NCI-H82 (cell line): ENCODE measurements at places on chromosomes 1 and 21.
A peak's percentile ranks its signal among the peaks of the same experiment; 100 is the strongest.

GRCh38 chr1:47711184-47711847 lies 273.5 kb downstream of the FOXD2 start:
- DNase-seq, result no peak

DNA sequence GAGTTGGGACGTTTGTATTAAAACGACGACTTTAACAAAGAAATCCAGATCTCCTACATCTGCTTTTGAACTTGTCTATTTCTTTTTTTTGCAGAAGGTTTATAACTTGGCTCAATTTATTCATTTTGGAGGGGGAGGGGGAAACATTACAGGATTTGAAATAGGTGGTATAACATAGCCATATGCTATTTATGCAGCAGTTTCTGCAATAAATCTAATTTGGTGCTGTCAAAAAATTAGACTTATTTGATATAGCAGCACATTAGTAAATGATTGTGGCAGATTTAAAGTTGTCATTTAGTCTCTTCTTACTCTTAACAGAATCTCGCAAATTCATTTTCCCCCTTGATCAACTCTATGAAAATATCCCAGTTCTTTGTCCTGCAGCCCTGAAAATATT lies 138.2 kb downstream of the SDCCAG8 start:
- DNase-seq, result no peak

GRCh38 chr1:212060632-212061472 lies 25.3 kb downstream of the DTL start:
- DNase-seq, result no peak

GRCh38 chr1:26373281-26373680 lies 731 bp upstream of the ZNF683 start:
- no peak for DNase-seq

DNA sequence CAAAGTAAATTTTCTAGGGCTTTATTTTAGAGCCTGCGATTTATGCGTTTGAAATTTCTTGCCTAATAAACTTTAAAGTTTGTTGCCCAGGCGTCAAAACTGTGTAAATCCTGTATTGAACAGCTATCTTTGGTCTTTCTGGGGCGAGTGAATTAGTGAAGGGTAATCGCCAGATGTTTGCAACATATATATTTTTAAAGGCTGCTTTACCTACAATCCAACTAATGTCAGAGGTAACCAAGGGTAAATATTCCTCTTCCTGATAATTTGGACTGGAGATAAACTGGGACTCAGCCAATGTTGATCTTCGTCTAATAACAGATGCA lies 885 bp upstream of the PROX1 start:
- no peak for DNase-seq

GRCh38 chr1:58718435-58718834 lies 18.6 kb upstream of the MYSM1 start:
- peak; percentile 42 for DNase-seq

GRCh38 chr1:224458996-224459395 lies 24.4 kb upstream of the WDR26 start:
- no peak for DNase-seq

DNA sequence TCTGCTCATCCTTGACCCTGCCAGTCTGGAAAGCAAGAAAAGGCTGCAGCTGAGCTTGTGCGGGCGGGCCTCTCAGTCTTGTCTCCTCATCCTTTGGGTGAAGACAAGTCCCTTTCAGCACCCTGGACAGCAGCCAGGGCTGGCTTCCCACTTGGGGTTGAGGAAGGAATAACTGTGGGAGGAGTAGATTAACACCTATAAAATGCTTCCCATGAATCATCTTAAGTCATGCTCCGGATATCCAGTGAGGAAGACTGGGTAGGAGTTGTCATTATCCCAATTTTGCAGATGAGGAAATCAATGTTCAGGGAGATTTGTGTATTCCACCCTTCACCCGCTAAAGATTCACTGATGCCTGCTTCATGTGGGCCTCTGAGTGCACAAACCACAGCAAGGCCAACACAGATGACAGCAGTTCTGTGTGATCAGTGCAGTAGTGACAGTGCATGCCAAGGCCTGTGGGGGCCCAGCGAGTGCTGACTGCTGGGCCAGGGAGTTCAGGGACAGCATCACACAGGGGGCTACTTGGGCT lies 20.1 kb upstream of the COL16A1 start:
- DNase-seq, result no peak

- no peak for DNase-seq
These were observed 145.8 kb upstream of the SYT6 start for GRCh38 chr1:114299331-114299975.

DNA sequence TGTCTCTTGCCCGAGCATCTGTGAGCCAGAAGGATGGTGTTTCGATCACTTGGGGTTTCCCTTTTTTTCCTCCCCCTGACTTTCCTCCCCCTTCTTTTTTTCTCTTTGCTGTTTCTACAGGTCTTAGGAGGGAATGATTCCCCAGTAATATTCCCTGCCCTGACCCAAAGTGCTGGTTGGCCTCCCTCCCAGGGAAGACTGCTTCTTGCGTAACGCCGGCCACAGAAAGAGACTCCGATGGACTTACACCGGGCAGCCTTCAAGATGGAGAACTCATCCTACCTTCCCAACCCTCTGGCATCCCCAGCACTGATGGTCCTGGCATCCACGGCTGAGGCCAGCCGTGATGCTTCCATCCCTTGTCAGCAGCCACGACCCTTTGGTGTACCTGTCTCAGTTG lies 6.8 kb downstream of the RNF220 start:
- DNase-seq, result no peak

DNA sequence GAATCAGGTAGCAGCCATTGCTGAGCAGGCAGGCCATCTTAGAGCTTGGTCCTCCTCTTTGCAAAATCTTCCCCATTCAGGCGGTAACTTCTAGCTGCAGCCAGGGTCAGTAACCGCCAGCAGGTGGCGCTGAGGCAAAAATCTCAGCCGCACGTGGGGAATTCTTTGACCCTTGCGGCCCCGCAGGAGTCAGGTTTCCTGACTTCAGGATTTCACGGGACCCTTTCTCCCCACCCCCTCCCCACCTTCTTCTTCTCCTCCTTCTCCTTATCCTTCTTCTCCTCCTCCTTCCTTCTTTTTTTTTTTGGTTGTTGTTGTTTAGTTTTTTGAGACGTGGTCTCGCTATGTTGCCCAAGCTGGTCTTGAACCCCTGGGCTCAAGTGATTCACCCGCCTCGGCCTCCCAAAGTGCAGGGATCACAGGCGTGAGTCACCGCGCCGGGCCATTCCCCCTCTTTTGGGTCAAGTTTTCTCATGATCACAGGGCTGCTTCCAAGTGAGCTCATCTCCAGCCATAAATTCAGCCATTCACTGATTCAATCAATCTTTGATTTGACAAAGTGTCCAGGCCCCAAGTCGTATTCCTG lies 33.4 kb upstream of the TENT5B start:
- DNase-seq, result peak; percentile 84

DNA sequence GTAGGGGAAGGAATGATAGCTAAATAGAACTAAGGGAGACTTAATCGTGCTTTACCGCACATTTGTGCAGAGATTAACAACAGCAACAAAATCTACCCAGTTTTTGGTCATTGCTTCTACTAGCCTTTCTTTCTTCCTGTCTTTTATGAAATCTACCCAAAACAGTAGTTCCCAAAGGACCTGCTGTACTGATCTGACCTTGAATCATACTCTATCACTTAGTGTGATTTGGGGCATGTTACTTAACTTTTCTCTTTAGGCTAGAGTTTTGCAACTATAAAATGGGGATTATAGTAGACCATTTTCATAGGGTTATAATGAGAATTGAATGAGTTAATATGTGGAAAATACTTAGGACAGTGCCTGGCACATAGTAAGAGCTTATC lies 30.5 kb upstream of the MACF1 start:
- DNase-seq, result no peak

DNA sequence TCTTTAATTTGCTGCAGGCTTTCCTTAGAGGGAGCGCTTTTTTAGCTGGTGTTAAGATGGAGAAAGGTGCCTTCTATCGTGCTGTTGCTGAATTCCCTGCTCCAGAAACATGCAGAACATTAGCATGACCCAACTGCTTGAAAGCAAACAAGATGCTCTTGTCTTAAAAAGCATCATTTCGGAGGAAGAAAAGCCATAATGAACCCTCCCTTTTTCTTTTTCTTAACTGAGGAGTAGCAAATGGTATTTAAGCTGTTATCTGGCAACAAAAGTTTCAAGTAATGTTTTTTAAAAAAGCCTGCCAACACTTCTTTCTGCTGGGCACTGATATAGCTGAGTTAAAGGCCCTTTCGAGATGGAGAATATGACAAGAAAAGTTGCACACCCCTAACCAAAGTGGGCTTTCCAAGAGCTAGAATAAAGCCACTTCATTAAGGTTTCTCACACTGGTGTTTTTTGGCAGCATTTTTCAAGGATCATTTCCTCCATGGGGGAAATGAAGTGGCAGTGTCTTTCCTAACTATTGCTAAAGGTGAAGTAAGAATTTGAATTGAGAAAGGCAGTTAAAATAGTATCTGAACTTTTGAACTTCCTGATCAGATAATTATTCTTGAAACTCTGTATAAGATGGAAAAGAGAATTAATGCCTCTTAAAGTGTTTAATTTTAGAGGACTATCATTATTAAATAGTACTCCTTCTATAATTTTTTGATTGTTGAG lies 38.8 kb downstream of the ST6GALNAC5 start:
- no peak for DNase-seq

DNA sequence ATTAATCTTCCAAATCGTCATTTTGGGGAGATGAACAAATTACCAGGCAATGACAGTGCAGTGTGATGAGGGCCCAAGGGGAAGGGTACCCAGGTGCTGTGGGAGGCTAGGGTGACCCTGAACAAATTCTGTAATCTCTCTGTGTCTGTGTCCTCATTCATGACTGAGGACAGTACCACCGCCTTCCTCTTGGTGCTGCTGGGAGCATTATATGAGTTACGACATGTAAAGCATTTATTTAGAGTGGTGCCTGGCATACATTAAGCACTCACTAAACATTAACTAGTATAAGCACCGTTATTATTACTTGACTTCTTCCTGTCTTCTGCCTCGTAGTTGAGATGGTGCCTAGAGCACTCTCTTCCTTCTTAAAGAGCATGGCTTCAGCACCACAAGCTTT lies 468.2 kb upstream of the VAMP3 start:
- peak; percentile 27 for DNase-seq

- DNase-seq, result no peak
These were observed 99.4 kb upstream of the JUN start for GRCh38 chr1:58883037-58883887.

DNA sequence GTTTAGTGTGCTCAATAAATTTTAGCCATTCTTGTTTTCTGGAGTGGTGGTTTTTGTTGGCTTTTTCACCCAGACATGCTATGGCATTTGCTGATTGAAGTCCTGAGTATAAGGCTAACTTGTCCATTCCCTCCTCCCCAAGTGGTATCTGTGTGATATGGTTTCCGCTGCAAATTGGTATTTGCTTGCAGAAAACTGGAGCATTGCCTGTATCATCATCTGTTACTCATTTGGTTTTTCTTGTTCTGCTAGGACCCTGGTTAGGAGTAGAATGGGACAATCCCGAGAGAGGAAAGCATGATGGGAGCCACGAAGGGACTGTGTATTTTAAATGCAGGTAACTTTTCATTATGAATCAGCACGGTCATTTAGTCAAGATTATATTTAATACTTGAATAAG lies 34.0 kb downstream of the TBCE start:
- DNase-seq, result no peak

- peak; percentile 66 for DNase-seq
These were observed 953 bp downstream of the PTPRU start for GRCh38 chr1:29237129-29237821.

DNA sequence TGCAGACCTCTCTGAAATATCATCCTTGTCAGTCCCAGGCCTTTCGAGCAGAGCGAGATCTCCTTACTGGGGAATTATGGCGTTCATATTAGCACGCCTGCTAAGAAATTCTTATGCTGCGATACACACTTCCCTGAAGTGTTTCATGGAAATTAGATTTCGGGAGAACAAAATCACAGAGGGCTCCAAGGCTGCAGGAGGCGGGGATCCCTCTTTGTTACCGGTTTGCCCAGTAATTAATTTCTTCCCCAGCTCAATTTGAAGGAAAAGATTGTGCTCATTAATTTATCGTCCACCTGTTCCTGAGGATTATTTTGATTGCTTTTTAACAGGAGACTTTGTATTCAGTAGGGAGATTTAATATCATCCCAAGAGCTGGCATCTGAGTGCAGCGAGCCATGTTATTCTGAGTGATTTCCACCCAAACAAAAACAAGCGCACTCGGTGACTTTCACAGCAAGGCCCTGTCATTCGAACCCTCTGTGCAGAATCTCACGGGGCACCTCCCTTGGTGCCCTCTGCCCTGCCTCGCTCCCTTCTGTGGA lies 202.3 kb upstream of the GALNT2 start:
- DNase-seq, result no peak

DNA sequence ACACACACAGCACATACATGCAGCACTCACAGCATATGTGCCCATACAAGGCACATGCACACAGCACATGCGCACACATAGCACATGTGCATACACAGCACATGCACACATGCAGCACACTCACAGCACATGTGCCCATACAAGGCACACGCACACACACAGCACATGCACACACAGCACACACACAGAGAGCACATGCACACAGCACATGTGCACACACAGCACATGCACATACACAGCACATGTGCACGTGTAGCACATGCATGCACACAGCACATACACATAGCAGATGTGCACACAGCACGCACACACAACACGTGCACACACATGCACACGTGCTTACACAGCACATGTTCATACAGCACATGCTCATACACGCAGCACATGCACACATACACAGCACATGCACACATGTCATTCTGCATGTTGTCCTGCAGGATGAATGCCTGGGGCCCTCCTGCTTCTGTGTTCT lies 48.1 kb downstream of the PCNT start:
- no peak for DNase-seq
